Stimulated activated CD4-positive, alpha-beta T cell treated with anti-CD3 and anti-CD28 coated beads, Interleukin-4, amount 100 ng/mL, for 1 hour (primary cell): ENCODE measurements at places on chromosomes 5 and 9.

- no peak for DNase-seq
Measured at GRCh38 chr9:87629104-87629503, 96.8 kb upstream of the CTSL start.

DNA sequence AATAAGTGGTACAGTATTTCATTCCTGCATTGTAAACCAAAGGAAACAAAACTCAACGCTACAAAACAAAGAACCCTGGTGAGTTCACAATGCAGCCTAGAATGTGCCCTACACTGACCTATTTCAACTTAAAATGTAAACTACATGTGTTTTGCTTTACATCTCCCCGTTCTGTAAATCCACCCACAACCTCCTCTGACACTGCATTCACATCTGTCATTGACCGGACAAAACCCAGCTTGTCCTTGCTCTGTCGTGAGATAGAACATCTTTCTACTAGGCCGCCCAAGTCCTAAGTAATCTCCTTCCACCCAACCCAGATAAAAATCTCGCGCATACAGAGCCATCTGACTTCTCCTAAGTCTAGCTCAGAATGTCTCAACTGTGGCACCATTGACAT is 6.1 kb upstream of the VLDLR start:
- no peak for DNase-seq

- DNase-seq = no peak
Measured at GRCh38 chr5:9624196-9624947, 5.8 kb downstream of the TAS2R1 start.

DNA sequence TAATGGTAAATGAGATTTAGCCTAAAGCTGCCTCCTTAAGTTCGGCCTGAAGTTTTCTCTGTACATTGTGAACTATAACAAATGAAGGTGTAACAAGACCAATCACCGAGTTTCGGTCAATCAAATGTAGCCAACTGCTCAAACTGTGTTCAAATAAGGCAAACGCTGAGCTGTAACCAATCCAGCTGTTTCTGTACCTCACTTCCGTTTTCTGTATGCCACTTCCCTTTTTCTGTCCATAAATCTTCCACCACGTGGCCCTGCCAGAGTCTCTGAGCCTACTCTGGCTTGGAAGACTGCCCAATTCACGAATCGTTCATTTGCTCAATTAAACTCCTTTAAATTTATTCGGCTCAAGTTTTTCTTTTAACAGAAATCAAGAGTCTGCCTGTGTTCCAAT is 193.5 kb upstream of the KLF9 start:
- DNase-seq = no peak

DNA sequence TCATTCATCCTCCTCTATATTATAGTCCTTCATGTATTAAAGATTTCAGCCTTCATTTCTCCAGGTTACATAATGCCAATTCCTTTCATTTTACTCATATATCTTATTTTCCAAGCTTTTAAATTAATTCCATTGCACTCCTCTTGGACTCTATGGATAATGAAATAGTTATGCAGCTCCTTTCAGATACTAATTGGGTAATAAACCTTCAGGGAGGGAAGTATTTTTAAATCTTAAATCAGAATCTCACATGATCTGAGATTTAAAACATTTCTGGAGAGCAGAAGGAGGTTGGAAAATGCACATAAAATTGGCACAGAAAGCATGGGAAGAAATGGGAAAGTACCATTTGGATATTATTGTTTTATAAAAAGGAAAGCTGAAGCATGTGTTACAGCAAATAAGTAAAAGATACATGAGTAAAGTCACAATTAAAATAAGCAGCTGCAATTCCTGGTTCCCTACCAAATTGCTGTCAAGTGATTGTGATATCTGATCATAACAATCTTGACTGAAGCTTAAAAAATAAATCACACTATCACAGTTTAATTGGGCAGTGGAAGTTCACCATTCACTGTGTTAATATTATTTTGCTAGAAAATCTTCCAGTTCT is 257.9 kb upstream of the NREP start:
- no peak for DNase-seq

DNA sequence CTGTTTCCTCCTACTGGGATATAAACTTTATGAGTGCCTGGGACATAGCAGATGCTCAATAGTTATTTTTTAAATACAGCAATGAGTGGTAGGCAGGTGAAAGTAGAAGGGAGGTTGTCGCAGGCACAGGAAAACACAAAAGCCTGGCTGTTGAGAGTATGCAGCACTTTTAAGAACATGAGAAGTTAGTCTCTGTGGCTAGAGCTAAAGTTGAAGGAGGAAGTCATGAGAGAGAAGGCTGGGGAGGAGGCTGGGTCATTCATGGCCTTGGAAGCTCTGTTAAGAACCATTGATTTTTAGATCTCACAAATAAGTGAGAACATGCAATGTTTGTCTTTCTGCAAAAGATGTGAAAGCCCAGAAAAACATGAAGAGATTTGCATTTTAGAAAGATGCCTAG is 126.7 kb downstream of the PRKACG start:
- DNase-seq = no peak

- no peak for DNase-seq
Measured at GRCh38 chr9:80811656-80812055, 877.7 kb downstream of the TLE1 start.

DNA sequence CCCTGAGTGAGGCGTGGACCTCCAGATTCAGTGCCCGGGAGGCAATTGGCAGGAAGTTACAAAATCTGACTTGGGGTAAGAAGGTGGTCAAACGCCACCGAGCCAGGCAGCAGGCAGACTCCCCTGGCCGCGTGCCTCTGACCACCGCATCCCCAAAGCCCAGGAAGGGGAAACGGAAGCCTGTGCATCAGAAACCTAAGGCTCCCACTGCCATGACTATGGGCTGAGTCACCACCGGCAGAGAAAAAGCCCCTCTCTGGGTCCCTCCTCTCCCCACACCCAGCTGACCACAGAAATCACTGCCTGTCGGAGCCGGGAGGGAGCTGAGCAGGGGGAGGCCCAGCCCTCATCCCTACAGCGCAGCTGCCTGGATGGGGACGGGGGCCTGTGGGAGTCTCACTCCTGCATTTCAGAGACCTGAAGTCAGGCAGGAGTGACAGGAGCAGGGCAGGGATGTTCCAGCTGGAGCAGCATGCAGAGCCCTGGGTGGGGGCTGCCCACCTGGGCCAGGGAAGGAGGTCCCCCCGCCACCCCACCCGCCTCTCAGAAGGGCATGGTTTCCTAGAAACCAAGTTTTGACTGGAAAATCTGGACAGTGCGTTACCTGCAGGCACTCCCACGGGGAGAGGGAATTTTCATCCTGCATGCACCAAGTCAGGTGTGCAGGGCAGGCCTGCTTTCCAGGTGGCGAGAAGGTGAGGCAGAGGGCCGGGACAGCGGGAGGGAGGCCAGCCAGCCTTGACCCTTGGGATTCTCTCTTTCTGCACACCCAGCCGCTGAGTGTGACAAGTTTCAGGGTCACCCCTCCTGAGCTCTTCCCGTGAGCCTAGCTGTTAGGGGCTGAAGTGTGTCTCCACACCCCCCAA is 68.2 kb downstream of the LRSAM1 start:
- DNase-seq = peak; percentile 11

DNA sequence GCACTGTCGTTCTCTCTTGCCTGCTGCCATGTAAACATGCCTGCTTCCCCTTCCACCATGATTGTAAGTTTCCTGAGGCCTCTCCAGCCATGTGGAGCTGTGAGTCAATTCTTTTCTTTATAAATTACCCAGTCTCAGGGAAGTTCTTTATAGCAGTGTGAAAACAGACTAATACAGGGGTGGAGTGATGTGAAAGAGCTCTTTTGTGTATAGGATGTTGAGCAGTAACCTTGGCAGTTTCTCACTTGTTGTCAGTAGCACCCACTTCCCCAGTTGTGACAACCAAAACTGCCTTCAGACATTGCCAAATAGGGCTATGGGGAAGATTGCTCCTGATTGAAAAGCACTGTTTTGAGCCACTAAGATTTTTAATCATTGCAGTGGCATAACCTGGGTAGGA is 552.2 kb upstream of the ZNF462 start:
- DNase-seq = no peak

DNA sequence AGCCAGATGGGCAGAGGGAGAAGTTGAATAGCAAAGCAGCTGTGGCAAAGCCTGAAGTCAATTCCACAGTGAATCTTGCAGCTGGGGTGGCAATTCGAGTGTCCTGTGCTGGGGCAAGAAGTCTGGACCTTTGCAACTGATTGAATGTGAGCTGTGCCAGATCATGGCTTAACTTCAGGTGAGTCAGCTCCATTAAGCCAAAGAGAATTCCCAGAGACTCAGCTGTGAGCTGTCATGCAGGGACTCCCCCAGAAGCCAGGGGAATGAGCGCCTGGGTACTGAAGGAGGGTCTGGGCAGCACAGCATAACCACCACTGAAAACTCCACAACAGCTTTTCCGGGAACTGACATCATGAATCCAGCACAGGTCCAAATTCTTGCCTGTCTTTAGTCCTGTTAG is 153.5 kb upstream of the TRPC7 start:
- DNase-seq = no peak

- no peak for DNase-seq
Measured at GRCh38 chr9:72119853-72120252, 29.4 kb upstream of the GDA start.

DNA sequence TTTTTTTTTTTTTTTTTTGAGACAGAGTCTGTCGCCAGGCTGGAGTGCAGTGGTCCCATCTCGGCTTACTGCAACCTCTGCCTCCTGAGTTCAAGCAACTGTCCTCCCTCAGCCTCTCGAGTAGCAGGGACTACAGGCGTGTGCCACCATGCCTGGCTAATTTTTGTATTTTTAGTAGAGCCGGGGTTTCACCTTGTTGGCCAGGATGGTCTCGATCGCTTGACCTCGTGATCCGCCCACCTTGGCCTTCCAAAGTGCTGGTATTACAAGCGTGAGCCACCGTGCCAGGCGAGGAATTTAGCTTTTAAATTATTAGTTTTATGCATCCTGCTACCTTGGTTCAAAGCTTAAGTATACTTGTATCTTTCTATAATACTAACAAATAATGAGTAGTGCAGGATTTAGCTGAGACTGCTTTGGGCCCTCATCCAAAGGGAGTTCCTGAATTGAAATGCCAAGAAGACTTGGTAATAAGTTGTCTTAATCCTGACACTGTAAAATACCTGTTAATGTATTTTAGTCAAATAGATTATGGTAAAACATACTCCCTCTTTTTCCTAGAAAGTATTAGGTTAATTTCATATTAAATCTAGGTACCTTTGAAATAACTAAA is 5.0 kb downstream of the CDC42SE2 start:
- DNase-seq = no peak

DNA sequence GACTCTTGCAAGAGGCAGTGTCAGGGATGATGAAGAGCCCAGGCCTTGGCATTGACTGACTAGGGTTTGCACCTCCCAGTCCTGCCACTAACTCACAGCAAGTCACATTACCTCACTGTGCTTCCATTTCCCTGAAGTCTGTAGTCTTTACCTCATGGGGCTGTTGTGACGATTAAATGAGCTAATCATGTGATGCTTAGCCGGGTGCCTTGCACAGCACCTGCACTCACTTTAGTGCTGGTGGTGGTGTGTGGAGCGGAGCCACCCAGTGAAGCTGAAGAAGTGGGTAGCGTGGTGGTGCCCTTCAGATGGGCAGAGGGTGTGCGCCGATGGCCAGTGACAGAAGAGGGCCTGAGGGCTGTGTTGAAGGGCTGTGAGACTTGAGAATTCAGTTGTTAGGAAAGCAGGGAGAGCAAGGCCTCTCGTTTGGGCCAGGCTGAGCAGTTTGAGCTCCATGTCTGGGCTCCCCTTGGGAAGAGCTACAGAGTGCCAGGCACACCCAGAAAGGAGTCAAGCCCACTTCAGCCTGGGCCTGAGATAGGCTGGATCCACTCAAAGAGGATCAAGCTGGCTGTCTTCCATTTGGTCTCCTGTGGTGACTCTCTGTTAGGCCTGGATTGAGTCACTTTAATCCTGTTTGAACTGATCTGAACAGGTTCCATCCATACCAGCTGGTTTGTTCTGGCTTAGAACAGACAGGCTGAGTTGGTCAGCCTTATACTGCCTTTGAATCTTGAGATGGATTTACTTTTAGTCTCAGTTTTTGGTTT is 42.5 kb downstream of the RALGPS1 start:
- DNase-seq = no peak

DNA sequence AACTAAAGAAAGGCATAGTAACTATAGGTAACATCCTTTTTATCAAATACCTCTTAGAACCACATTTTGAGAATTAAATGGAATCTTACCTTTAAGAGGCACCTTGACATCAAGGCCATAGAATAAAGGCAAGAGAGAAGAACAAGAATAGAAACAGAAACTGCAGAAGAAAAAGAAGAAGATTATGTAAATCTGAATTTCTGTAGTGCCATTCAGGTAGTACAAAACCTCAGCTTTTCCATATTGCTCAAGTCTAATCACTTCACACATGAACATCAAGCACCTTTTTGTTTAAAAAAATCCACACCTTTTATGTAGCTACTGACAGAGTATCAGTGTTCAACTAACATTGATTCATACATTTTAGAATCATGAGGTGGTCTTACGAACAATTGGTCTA is 91.8 kb upstream of the DPYSL3 start:
- no peak for DNase-seq

DNA sequence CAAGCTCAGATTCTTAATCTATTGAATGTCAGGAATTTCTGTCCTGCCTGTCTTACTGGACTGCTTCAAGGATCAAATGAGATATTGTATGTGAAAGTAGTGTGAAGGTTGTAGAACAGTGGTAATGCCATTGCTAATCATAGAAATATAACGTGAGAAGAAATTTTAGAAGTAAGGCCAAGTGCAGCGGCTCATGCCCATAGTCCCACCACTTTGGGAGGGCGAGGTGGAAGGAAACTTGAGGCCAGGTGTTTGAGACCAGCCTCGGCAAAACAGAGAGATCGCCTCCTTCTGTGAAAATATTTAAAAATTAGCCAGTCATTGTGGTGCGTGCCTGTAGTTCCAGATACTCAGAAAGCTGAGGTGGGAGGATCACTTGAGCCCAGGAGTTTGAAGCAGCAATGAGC is 5.1 kb upstream of the HSPA5 start:
- DNase-seq = no peak

DNA sequence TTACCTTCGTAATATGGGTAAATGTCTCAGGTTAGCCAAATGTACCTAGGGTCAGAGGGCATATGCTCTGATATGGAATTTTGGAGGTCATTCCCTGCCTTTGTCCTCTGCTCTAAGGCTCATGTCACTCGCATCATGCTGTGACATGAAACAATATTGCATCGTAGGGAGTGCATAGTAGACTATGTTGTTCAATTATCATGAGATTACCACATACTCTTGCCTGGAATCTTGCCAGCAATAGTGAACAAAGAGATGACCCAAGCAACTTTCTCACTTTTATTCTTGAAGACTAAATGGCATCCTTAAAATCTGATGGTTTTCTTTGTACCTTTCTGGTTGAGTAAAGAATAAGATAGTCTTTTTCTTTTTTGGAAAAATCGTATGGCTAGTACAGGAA is 27.6 kb downstream of the ZNF462 start:
- no peak for DNase-seq

DNA sequence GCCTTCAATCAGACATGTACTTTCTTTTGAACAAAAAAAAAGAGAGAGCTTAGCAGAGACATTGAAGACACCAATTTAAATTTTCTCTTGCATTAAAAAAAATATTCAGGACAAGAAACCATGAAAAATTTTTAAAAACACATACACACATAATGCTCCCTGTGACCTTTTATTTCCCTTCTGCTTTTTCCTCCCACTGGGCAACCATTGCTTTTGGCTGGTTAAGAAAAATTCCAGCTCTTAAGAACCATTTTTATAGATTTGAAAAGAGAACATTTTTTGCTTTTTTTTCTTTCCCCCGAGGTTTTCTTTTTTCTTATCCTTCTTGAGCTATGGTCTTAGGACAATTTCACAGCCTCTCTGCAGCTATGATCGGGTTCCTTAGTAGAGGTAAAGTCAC is 6.1 kb upstream of the HMHB1 start:
- no peak for DNase-seq
